ENCODE measurements at places on chromosomes 3 and 15.

DNA sequence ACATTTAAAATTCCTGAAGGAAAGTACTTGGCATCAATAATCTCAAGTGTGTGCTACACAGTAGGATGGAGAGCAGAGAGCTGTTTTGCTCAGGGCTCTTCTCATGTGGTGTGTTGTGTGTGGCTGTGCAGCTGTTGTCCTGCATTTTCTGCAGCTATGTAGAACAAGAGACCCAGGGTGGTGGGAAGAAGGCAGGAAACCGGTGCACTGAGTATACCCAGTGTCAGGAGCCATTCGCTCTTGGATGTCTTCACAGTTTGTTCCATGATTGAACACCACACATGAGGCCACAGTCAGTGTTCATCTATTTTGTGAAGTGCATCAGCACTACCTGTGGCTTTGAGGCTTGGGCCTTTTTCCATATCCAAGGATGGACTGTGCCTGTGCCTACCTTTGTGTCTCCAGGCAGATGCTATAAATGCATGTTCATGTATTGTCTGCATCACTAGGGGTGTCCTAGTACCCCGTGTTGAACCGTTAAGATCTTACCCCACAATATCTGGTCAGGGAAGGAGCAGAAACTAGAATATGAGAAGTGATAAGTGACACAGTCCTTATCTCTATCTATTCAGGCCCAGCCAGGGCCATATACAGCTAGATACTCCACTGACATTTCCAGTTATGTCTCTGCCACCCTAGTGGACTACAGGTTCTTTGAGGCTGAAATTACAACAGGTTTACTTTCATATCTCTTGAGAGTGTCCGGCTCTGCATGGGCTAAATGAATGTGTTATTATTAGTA, 194.3 kb downstream of the NR2F2 start:
- DNase-seq: no peak

DNA sequence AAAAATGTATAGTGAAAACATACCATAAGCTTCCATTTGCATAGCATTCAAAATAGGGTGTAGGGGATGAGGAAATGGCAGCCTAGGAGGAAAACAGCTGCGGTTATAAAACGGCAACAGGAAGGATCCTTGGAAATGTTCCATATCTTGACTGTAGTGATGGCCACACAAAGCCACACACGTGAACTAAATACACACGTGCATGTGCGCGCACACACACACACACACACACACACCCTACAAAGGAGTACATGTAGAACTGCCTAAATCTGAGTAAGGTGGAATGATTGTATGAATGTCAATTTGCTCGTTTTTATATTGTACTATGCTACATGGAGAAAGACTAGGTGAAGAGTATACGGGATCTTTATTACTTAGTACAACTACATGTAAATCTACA, 3.9 kb upstream of the IREB2 start:
- DNase-seq: no peak

GRCh38 chr3:38878646-38879045, 62.6 kb upstream of the SCN10A start:
- DNase-seq: no peak

DNA sequence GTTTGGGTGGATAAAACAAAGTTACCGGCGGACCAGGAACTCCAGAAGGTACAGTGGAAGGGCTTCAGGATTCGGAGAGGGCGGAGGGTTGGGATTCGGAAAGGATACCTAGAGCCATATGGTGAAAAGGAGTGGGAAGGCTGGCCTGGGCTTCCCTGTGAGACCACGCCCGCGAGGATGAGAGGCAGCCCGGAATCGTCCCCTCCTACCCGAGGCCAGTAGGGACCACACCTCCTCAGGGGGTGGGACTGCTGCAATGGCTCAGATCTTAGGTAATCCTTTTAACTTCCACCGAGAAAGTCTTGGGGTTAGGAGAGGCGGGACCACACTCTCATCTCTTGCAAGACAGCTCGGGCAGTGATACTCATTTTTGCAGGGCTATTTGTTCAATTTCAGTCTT, 511.3 kb downstream of the OCA2 start:
- no peak for DNase-seq

DNA sequence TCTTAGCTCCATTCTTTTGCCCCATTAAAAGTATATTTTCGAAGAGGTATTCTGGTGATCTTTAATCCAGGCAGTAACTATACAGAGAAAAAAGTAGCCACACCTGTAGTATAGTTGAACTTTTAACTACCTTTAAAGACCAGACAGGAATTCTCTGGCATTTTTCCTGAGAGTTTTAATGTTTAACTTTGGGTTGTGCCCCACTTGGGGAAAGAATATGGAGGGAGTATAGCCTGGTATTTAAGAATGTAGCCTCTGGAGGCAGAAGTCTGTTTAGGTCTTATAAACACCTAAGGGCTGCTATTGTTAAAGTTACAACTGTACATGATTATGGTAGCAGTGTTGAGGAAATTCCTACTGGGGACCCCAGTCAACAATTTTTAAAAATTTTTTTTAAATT, 19.3 kb downstream of the C3orf85 start:
- DNase-seq: no peak

Data from stimulated activated CD8-positive, alpha-beta memory T cell treated with anti-CD3 and anti-CD28 coated beads, Interleukin-4, amount 100 ng/mL, for 4 hours (primary cell).